ENCODE measurements at places on chromosomes 6 and 20. TPM values are rescaled to one million over a fixed set of nuclear protein-coding genes. Genes with fewer than 3 reads are reported as not detected.

CDH4 gene
- polyA plus RNA-seq = 8.7 TPM

DNA sequence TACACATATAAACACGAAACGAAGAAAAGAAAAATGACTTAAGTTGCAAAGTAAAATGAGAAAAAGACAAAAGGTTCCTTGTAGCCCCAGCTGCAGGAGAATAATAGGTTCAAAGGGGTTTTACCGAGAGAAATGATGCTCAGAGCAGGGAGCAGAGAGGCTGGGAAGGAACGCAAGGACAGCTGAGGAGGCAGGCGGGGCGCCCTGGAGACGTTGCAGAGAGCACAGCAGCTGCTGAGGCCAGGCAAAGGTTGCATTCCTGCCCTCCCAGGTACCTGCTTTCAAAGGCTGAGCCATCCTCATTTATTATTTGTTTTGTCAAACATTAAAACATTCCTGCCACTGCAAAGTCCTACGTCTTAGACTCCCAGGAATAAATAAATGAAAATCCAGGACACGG, 16.2 kb upstream of the VAPB start:
- no peak for DNase-seq

DNA sequence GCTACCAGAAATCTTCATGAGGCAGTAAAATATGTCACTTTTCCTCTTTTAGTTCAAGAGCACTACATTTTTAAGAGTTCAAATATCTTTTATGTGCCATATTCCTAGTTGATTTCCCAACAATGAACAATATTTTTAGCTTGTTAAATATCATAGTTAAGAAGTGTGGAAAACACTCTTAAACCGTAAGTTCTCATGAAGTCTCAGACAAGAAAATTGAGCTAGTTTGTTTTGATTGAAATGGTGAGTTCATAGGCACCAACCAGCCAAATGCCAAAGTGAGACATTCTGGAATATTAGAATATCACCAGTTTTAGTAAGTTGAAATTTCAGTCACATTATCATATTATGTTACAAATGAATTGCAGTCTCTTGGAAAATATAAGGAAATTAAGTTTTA, 277.2 kb upstream of the HSF2 start:
- DNase-seq = no peak

HDGFL1 gene
- polyA plus RNA-seq = not detected

DNA sequence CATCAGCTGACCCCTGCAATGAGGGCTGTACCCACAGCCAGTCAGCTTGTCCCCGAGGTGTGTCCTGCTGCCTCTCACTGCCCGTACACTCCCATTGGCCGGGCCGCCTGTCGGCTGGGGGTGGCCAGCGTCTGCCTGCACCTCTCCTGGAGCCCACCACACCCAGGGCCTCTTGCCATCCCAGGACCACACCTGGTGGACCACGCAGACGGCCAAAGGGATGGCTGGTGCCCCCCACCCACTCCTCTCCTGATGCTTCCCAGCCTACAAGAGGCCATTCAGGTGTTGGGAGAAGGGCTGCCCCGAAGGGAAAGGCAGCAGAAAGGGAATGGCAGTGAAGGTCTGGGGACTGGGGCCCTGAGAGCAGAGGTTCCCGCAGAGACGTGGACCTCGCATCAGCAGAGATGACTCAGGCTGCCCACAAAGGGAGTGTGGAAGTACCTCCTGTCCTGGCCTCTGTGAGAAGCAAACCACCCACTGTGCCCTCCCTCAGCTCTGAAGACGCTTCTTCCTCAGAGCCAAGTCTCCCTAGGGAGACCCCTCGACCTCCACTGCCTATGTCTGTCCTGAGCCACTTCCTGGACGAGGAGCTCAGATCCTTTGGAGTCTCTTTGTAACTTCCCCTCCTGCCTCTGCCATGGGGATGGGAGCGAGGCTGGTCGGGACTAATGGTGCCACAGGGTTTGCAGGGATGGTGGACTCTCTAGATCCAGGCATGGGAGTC, 60.9 kb downstream of the PYGB start:
- DNase-seq = no peak

GRCh38 chr6:167652701-167653095, 174.0 kb upstream of the AFDN start:
- no peak for DNase-seq

SIRPD gene
- polyA plus RNA-seq = not detected

GRCh38 chr20:50359607-50360217, 150.5 kb upstream of the PTPN1 start:
- no peak for DNase-seq

Data from renal cortex interstitium (tissue), 15 donors.